CD4-positive, alpha-beta T cell treated with Interleukin-4 for 4 hours (primary cell): ENCODE measurements at places on chromosomes 12 and 14.

- no peak for DNase-seq
Observed at GRCh38 chr12:26123482-26123980, 1.3 kb downstream of the BHLHE41 start.

- peak; percentile 13 for DNase-seq
Observed at GRCh38 chr12:123713823-123714585, 1.9 kb downstream of the ATP6V0A2 start.

- DNase-seq = no peak
Observed at GRCh38 chr12:24400533-24400932, 451.1 kb upstream of the SOX5 start.

GRCh38 chr12:93192878-93193277, 184.8 kb upstream of the NUDT4 start:
- no peak for DNase-seq

- no peak for DNase-seq
Observed at GRCh38 chr14:71753976-71754375, 178.3 kb upstream of the RGS6 start.

- peak; percentile 74 for DNase-seq
Observed at GRCh38 chr12:54958048-54958658, 26.4 kb downstream of the TESPA1 start.

DNA sequence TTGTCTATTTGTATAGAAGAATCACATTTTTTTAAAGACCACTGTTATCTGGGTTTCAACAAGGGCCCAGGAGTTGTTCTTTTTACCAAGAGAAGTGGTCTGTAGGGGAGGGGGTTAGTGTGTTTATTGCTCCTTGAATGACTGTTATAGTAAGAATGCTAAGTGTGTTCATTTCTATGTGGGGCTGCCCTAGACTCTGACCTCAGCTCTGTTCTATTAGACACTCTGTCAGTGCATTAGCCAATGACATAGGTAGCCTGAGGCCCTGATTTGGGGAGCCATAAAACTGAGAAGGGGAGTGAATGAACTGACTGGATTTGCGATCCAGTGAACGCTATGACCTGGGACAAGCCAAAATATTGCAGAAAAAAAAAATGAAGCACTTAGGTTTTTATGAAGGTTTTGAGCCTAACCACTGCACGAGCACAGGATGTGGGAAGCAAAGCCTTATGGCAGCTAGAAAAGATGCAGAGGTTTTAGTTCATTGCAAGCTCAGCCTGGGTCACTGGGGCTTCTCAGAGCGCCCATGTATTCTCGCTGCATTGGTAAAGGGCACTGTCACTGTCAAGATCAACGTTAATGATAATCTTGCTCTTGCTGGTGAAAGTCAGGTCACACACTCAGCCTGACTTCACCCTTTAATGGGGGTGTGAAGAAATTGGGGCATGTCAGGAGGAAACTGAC, 63.8 kb downstream of the PRKCH start:
- peak; percentile 77 for DNase-seq

GRCh38 chr12:50706606-50707005, 57.3 kb upstream of the ATF1 start:
- DNase-seq = no peak
